Activated CD4-positive, alpha-beta T cell treated with anti-CD3 and anti-CD28 coated beads, Interleukin-2, amount 50 U/mL, for 24 hours (primary cell): ENCODE measurements at places on chromosomes 16 and 17.

GRCh38 chr16:54446639-54447038, 160.1 kb upstream of the IRX3 start:
- no peak for DNase-seq

GRCh38 chr17:79192503-79193351, 118.1 kb downstream of the ENGASE start:
- no peak for DNase-seq

DNA sequence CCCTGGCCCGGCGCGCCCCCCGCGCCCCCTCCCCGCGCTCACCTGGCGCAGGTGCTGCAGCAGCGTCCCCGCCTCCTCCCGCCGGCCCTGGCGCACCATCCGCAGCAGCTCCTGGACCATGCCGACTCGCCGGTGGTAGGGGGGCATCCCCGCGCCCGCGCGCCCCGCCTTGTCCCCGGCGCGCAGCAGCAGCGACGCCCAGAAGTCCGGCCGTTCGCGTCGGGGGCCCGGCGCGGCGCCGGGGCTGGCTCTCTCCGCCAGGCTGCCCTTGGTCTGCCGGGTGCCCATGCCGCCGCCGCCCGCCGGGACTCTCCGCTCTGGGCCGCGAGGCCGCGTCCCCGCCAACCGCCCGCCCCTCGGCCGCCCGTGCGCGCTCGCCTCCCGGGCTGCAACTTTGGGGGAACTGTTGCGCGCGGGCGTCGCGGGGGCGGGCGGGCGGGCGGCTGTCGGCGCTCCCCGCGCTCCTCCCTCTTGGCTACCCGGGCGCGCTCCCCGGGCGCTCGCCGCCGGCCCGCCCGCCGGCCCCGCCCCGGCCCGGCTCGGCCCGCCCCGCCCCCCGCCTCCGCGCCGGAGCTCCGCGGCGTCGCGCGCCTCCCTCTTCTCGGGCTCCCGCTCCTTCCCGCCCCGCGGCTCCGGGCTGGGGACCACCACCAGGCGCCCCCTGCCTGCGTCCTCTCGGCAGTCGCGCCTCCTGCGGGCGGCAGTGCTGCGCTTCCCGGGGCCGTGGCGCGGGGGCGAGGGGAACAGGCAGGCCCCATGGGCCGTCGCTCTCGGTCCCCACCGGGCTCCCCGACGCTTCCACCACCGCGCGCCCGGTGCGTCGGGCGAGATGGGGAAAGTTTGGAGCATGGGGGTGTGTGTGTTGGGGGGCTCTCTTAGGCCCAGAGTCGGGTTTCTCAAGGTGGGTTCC, at the start of gene LRRC75A:
TSS of gene LRRC75A (minus strand) at position 491 of the 910 bp plus-strand sequence. CDS start at position 288, 203 bp downstream.
- DNase-seq: peak; percentile 23

DNA sequence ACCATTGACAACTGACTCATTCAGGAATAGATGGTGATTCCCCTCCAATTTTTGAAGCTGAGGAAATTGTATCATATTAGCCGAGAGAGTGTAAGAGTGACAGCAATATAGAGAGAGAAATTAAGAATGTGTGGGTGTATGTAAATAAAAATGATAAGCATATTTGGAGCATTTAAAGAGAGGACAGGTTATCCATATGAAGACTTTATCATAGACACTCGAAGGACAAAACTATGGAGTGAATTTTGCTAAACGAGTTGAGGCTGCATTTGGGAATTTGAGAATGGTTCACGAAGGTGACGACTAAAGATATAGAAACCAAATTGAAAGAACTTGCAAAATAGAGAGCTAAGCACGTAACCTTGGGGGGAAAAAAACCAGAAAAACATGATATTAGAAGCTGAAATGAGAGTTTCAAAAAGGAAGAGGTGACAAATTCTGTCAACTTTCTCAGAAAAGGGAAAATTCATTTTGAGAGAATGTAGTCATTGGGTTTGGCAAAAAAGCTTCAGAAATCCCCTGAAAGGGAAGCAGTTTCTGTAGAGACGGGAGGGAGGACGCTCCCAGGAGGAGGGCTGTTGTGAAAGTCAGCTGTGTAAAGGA, 129.7 kb downstream of the KCNJ2 start:
- no peak for DNase-seq

- no peak for DNase-seq
Observed at GRCh38 chr16:47538472-47538871, 77.3 kb downstream of the PHKB start.

DNA sequence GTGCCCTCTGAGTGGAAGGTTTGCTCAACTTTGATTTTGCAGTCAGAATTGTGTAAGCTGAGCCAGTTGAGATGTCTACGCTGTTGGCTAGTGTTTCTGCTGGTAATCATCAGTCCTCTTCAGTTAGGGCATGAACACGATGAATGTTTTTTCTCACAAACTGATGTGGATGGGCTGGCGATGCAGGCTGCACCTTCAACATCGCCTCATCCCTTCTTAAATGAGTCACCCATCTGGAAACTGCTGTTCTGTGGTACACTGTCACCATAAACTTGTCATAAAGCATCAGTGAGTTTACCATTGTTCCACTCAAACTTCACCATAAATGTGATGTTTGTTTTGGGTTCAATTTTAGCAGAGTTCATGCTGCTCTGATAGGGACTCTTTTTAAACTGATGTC, 8.4 kb downstream of the C16orf95 start:
- DNase-seq: no peak

DNA sequence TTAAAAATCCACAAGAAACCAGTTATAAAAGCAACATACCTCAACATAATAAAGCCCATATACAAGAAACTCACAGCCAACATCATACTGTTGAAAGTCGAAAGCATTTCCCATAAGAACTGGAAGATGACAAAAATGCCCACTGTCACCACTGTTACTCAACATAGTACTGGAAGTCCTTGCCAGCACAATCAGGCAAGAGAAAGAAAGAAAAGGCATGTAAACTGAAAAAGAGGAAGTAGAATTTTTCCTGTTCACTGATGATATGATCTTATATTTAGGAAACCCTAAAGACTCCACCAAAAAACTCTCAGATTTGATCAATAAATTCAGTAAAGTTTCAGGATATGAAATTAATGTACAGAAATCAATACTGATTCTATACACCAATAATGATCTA, 45.1 kb downstream of the AHSP start:
- no peak for DNase-seq

GRCh38 chr16:31410082-31410481, 16.9 kb downstream of the ITGAD start:
- no peak for DNase-seq

- DNase-seq: no peak
Observed at GRCh38 chr16:11410376-11411058, 65.3 kb downstream of the RMI2 start.

DNA sequence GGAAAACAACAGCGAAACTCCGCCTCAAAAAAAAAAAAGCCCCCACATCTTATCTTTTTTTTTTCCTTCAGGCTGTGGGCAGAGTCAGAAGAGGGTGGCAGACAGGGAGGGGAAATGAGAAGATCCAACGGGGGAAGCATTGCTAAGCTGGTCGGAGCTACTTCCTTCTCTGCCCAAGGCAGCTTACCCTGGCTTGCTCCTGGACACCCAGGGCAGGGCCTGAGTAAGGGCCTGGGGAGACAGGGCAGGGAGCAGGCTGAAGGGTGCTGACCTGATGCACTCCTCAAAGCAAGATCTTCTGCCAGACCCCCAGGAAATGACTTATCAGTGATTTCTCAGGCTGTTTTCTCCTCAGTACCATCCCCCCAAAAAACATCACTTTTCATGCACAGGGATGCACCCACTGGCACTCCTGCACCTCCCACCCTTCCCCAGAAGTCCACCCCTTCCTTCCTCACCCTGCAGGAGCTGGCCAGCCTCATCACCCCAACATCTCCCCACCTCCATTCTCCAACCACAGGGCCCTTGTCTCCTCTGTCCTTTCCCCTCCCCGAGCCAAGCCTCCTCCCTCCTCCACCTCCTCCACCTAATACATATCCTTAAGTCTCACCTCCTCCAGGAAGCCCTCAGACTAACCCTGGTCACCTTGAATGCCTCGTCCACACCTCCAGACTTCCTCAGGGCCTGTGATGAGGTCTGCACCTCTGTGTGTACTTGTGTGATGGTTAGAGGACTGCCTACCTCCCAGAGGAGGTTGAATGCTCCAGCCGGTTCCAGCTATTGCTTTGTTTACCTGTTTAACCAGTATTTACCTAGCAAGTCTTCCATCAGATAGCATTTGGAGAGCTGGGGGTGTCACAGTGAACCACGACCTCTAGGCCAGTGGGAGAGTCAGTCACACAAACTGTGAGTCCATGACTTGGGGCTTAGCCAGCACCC, 1.2 kb upstream of the HBA1 start:
- DNase-seq: no peak

DNA sequence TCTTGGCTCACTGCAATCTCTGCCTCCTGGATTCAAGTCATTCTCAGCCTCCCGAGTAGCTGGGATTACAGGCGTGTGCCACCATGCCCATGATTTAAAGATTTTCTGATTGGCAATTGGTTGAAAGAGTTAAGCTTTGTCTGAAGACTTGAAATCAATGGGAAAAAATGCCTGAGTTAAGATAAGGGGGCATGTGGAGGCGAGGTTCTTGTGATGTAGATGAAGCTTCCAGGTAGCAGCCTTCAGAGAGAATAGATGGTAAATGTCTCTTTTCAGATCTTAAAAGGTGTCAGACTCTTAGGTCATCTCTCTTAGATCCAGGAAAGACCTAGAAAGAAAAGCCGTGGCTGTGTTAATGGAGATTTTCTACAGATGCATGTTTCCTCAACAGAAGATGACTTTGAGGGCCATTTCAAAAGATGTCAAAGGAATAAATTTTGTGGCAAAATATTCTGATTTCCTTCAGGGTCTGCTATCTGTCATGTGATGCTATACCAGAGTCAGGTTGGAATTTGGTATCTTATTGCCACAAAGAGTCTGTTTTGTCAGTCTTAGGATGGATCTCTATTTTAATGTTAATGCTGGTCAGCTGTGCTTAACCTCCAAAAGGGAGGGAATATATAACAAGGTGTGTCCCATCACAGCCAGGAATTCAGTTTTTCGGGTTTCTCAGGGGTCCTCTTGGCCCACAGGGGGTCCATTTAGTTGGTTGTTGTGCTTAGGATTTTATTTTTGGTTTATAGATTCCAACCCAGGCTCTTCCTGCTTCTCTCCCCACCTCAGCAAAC, 58.3 kb upstream of the AKTIP start:
- no peak for DNase-seq

GRCh38 chr17:14044702-14045101, 24.6 kb upstream of the COX10 start:
- DNase-seq: no peak

- no peak for DNase-seq
Observed at GRCh38 chr16:56970934-56971767, 9.4 kb downstream of the CETP start.

GRCh38 chr16:72216767-72217166, 44.8 kb upstream of the PMFBP1 start:
- DNase-seq: no peak

- no peak for DNase-seq
Observed at GRCh38 chr16:2469399-2470233, 1.5 kb upstream of the NTN3 start.
